ENCODE measurements at places on chromosomes 11 and 22.

GRCh38 chr11:2531987-2532703 lies 87.3 kb downstream of the KCNQ1 start:
- DNase-seq = no peak

DNA sequence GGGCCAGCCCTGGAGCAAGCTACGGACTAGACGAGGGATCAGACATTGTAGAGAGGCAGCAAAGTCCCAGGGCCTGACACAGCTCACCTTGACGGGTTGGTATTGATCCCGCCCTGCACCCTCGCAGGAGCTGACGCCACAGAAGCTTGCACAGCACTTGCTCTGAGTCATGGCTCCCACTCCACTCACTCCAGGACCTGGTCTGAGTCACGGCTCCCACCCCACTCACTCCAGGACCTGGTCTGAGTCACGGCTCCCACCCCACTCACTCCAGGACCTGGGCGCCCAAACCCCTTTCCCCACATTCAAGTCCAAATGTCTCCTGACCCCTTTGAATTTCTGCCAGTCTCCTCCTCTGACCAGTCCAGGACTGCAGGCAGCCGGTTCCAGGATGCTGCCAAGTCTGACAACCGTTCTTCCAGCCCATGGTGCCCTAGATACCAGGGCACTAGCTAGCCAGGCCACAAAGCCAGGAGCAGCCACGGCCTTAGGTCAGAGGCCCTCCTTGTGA lies 6.0 kb upstream of the PNPLA5 start:
- no peak for DNase-seq

DNA sequence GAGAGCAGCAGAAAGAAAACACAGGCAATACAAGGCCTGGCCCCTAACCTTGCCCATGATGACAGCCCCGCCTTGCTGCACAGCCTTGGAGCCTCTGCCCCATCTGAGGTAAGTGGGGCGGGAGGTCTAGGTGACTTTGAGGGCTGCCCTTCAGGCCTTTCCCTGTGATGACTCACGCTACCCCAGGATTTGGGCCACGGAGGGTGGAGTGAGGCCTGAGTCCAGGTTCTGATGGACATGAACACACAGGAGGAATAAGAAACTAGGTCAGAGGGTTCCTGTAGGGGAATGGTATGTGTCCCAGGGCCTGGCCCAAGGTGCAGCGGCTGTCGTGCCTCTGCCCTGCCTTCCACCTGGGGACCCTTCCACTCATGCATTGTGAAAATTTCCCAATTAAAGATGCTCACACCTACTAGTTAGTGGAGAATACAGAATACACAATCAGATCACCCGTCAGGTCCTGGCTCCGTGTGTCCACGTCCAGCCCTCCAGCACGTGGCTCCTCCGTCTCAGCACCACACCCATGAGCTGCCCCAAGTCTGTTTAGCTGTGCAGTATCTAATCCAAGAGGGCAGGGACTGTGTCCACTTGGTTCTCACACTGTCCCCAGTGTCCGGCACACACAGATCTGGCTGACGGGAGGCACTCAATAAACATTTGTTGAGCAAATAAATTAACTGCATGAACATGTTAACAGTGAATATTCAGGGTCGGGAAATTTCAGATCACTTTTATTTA lies 111.0 kb downstream of the CHST1 start:
- no peak for DNase-seq

- DNase-seq = no peak
Observed at GRCh38 chr22:42076764-42077485, 2.6 kb upstream of the SMDT1 start.

DNA sequence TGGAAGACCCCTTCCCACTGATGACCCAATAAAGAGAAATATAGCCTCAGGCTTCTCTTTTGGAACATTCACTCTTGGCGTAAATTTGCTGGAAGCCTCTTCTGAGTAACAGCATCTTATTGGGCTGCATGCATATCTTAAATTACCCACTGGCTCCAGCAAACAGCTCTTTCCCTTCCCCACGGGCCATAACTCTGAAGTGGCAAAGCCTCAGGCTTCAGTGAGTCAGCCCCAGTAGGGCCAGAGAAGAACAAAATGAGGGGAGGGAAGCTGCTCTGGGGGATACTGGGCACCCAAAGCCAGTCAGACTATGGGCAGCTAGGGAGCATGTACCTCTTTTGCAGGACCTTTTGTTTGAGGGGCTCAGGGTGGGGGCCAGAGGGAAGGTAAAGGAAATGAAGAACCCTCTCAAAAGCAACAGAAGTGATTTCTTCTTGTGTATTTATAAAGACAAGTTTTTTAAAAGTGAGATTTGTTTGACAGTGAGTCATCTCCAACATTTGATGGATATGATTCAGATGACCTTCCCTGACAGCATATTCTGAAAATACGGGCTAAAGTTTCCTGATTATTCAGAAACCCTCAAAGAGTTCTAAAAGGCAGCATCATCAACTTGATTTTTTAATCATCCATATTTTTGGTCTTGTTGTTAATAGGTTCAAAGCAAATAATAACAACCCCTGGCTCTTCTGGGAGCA lies 203.4 kb downstream of the KIF18A start:
- DNase-seq = no peak

- DNase-seq = no peak
Observed at GRCh38 chr11:85723088-85723487, 37.1 kb upstream of the CCDC89 start.

- no peak for DNase-seq
Observed at GRCh38 chr11:123231256-123231655, 36.2 kb upstream of the CLMP start.

DNA sequence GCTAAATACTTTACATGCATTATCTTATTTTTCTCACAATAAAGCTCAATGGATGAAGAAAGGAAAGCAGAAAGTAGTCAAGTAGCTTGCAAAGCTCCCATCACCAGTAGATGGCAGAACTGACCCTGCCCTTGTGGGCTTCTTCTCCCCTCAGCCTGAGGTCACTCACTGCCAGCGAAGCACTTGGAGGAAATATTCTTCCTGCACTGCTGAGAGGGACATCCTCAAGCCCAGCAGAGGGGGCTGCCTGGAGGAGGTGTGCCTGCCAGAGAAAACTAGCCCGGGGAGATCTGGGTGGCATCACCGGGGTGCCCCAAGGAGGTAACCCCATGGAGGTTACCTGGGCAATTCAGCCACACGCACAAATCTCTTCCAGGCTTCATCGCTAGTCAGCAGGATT lies 6.6 kb downstream of the APOL4 start:
- peak; percentile 70 for DNase-seq

- DNase-seq = no peak
Observed at GRCh38 chr11:108516125-108516524, 17.9 kb upstream of the POGLUT3 start.

GRCh38 chr22:44063462-44064371 lies 39.6 kb downstream of the PARVB start:
- DNase-seq = no peak

- DNase-seq = no peak
Observed at GRCh38 chr11:47104261-47104950, 72.3 kb downstream of the ARFGAP2 start.

GRCh38 chr22:41508770-41509170 lies 35.5 kb downstream of the POLR3H start:
- DNase-seq = no peak

DNA sequence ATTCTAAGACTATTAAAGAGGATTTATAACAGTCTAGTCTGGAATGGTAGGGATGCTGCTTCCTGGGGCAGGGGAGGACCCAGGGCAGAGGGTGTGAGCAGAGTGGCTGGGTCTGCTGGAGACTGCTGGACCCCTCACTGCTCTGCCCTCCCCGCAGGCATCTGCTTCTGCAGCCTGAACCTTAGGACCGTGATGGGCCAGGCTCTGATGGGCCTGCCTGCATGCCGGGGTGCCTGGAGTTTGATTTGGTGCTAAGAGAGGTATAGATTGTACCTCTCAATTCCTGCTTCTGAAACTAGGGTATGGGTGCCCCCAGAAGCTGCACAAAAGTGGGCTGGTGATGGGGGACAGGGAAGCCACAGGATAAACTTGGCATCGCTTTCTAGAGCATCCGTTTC lies 54.9 kb downstream of the CD82 start:
- no peak for DNase-seq

DNA sequence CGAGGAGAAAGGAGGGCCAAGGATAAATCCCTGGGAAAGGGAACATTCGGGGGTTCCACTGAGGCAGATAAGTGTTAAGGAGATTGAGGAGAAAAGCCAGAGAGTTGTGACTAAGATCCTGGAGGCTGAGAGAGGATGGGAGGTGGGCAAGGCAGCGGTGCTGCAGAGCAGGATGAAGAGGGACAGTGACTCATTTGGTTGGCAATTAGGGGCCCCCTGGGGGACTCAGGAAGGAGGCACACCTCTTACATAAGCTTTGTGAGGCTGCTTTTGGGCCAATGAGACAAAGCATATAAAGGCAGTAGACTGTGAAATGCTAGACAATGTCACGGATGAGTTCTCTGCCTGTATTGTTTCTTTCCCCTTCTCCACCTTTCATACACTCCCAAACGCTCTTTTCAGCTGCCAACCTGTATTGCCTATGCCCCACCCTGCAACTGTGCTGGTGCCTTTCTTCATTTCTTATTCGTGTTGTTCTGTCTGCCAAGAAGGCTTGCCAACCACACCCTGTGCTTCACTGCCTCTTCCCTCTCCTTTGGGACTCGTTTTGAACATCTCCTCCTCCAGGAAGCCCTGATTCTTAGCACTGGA lies 246.8 kb upstream of the KIRREL3 start:
- DNase-seq = no peak

GRCh38 chr22:46429325-46429853 lies 93.9 kb downstream of the TRMU start:
- no peak for DNase-seq

DNA sequence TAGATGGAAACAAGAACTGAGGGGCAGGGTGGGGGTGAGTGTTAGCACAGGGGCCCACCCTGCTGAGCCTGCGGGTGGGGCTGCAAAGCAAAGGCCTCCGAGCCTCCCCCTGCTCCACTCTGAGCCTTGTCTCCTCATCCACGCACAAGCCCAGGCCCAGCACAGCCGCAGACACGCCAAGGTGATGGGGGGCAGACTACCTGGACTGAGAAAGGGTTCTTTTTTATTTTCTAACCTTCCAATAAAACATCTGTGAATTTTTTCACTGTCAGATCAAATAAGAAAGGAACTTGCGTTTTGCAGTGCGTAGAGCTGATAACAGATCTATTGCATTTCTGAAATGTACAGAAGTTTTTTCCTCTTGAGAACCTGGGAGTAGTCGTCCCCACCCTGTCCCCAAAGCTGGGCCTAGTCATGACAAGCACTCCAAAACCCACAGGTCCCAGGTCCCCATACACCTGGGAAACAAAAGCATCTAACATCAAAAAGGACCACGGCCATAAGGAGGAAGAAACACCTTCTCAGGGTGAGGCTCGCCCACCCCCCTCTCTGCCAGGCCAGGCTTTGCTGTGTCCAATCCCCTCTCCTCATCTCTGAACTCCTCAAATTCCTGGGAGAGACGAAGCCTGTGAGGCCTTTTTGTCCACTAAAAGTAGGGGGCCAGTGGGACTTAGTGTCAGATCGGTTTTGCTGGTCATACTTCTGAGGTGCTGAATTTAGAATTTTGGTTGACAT lies 22.7 kb upstream of the CD5 start:
- no peak for DNase-seq

GRCh38 chr11:94171693-94172440 lies 43.2 kb downstream of the PANX1 start:
- DNase-seq = peak; percentile 30

GRCh38 chr11:118524757-118525470 lies 2.4 kb upstream of the TTC36 start:
- DNase-seq = no peak

DNA sequence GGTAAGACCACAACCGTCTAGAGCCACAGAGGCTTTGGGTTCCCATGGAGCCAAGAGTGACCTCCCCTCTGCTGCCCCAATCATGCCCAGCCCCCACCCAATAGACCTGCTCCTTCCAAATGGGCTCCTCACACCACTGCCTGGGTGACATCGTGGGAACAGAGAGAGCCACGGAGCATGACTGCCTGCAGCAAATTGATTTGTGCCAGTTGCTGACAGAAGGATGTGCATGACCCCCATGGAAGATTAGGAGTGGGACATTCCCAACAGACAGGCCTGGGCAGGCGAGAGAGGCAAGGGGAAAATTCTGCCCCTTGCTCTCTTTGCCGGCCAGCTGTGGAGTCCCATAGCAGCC lies 88.5 kb downstream of the TENM4 start:
- no peak for DNase-seq

DNA sequence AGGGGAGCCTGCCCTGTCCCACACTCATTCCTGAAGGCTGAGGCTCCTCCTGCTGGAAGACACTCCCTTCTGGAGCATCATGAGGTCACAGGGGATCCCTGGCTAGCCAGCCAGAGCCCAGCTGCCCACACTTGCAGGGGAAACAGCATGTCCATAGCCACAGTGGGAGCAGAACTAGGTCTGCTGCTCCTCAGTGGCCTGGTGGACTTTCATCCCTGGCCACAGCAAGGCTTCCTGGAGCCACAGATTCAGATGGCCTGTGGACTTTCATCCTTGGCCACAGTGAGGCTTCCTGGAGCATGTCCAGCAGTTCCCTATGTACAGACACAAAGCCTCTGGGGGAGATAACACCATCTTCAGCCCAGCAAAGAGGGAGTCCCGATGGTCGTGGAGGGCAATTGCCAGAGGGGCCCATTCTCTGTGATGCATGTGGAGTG lies 5.9 kb upstream of the APOL6 start:
- no peak for DNase-seq

DNA sequence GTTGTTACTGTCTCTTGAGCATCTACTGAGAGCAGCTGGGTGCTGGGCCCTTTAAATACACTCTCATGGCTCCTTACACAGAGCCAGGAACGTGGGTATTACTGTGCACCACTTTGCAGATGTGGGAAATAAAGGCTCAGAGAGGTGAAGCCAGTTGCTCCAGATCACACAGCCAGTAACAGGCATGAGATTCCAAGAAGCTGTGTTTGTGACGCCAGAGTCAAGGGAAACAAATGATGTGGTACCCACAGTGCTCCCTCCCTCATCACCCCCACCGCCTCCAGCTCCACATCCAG lies 1.4 kb upstream of the PRDM11 start:
- no peak for DNase-seq

GRCh38 chr11:23364076-23364475 lies 503.8 kb upstream of the CCDC179 start:
- DNase-seq = no peak

GRCh38 chr22:30150212-30150611 lies 69.9 kb downstream of the HORMAD2 start:
- no peak for DNase-seq

GRCh38 chr11:75100314-75100713 lies 3.6 kb upstream of the OR2AT4 start:
- peak; percentile 28 for DNase-seq

- DNase-seq = no peak
Observed at GRCh38 chr22:26941896-26942636, 284.7 kb downstream of the MIAT start.

DNA sequence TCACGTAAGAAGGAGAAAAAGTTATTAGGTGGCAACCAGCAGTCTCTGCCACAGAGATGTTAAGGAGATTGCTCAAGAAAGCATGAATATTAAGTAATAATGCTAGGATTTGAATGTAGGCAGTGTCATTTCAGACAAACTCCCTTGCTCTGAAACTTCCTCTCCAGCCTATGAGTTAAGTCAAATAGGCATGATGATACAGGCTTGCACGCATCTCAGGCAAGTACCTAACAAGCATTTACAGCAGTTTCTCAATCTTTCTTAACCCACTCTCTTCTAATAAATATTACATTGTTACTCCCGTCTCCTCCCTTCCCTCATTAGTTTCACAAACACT lies 72.7 kb downstream of the RAB38 start:
- DNase-seq = no peak

GRCh38 chr11:126335463-126335760 lies 20.1 kb upstream of the ST3GAL4 start:
- no peak for DNase-seq

- no peak for DNase-seq
Observed at GRCh38 chr11:24413391-24413790, 83.5 kb upstream of the LUZP2 start.

All from kidney capillary endothelial cell (primary cell).